ENCODE measurements at places on chromosomes 4 and X.

GRCh38 chr4:158161551-158162354 lies 11.1 kb downstream of the GASK1B start:
- DNase-seq, result peak; percentile 44

DNA sequence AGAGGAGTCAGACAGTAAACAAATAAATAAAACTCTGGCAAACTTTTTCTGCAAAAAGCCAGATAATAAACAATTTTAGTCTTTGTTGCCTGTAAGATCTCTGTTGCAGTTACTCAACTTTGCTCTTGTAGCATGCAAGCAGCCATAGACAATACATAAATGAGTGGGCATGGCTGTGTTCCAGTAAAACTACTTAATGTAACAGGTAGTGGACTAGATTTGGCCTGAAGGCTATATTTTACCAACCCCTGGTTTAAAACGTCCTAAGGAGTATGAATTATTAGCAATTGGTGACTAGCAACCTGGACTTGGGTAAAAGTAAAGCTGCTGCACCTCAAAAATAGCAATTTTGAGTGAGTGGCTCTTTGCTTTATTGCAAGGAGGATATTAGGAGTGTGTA lies 30.9 kb downstream of the SLAIN2 start:
- DNase-seq, result no peak

GRCh38 chr4:74377714-74378113 lies 12.8 kb downstream of the EREG start:
- DNase-seq, result no peak

- DNase-seq, result no peak
Observed at GRCh38 chrX:71195964-71196649, 26.9 kb upstream of the GJB1 start.

GRCh38 chr4:88752754-88753153 lies 55.1 kb upstream of the NAP1L5 start:
- no peak for DNase-seq

Measured in HTR-8/SVneo (cell line).